ENCODE measurements at places on chromosomes 13 and 19.

GRCh38 chr13:39311619-39312018 is 273.4 kb downstream of the NHLRC3 start:
- DNase-seq = no peak

DNA sequence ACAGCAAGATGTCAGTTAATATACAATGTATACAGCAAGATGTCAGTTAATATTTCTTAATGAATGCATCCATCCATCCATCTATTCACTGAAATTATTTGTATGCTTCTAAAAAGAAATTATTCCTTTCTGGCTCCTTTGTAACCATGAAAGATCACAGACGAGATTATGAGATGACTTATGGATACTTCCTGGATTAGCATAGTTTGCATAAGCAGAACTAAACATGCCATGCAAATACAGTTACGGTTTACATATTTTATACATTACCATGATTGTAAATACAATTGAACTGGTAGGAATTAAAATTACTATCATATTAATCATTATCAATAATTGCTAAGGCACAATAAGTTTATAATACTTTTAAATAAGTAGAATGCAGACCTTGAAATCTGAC is 32.7 kb downstream of the NALCN start:
- no peak for DNase-seq

DNA sequence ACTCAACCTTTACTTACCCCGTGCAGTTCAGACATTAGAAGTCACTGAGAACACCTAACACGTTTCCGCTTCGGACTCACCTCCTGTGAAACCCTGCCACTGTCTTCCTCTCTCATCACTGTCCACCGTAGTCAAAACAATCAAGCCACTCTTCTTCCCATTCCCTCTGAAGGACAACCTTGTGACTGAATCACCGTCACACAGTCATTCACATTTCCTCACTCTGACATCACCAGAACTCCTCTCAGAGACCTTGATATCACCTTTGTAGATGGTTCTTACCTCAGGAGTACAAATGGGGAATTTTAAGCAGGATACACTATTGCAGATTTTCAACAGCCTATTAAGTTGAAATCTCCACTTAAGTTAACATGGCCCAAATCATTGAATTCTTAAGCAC is 1.3 kb upstream of the KBTBD6 start:
- DNase-seq = no peak

GRCh38 chr19:18440415-18440877 is 2.5 kb upstream of the ISYNA1 start:
- no peak for DNase-seq

GRCh38 chr13:44759384-44760360 is 183.5 kb upstream of the TSC22D1 start:
- DNase-seq = no peak

- no peak for DNase-seq
Measured at GRCh38 chr19:18842166-18842565, 10.4 kb downstream of the UPF1 start.

- no peak for DNase-seq
Measured at GRCh38 chr13:43864921-43865320, 14.6 kb downstream of the CCDC122 start.

DNA sequence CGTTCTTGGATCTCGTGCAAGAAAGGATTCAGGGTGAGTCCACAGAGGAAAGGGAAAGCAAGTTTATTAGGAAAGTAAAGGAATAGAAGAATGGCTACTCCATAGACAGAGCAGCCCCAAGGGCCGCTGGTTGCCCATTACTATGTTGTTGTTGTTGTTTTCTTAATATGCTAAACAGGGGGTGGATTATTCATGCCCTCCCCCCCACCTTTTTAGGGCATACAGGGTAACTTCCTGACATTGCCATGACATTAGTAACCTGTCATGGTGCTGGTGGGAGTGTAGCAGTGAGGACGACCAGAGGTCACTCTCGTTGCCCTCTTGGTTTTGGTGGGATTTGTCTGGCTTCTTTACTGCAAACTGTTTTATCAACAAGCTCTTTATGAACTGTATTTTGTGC is 29.1 kb upstream of the PCDH9 start:
- DNase-seq = no peak

DNA sequence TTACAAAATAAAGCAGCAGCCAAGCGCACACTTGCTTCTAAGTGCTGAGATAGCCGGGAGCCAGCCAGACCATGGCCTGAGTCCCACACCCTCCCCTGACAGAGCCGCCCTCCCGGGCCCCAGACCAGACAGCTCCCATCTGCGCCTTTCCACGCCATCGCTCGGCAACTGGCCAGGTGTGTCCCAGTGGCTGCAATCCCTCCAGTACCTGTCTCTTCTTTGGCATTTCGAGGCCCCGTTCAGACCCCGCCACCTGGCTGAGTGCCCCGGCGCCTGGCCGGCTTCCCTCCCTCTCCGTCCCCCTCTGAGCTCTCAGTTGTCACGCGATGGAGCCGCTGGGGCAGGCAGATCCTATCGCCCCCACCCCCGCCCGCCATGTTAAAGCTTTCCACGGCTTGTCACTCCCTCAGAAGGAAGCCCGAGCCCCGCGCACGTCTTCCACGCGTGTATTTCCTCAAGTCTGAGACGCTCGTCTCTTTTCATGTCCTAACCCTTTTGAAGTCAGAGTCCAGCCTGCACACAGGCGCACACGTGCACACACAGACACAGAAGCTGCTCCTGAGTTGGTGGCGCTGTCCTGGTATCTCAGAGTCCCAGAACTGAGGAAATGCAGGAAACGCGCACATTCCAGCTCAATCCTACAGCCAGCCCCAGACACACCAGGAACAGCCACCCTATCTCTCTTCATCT is 7.9 kb downstream of the MLLT1 start:
- no peak for DNase-seq

DNA sequence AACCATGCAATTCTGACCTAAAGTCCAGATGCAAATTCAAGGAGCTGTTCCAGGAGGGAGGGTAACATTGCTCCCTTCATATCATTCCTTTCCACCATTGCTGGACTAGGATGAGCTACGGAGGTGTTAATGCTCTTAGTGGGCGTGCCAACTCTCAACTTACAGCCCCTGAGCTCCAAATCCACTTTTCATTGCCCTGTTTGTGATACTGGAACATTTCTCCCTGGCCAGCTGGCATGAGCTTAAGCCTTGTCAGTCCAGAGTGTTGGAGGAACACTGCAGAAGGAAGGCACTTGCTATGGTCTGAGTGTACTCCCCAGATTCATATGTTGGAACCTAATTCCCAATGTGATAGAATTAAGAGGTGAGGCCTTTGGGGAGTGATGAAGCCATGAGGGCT is 70.4 kb upstream of the FARP1 start:
- no peak for DNase-seq

GRCh38 chr19:16342002-16342715 is 17.5 kb downstream of the KLF2 start:
- DNase-seq = peak; percentile 68

GRCh38 chr13:113612607-113613006 is 28.1 kb downstream of the TFDP1 start:
- no peak for DNase-seq

DNA sequence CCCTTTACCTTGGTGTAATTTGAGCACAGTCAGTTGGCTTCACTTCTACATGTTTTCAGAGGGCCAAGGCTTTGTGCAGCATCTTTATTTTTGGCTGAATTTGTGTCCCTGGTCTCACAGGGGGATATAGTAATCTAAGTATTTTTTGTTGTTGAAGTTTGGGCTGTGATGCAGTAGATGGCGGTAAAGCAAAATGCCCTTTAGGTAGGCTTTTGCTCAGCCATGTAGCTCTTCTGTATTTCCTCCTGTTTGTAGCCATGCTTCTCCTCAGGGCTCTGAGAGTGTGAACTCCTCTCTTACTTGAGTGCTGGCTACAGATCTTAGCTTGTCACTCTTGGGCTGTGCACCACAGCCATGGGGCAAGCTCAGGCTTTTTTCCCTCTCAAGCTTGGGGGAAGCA is 328.6 kb downstream of the SLITRK5 start:
- DNase-seq = no peak

- no peak for DNase-seq
Measured at GRCh38 chr13:114112231-114112825, 20.1 kb downstream of the RASA3 start.

DNA sequence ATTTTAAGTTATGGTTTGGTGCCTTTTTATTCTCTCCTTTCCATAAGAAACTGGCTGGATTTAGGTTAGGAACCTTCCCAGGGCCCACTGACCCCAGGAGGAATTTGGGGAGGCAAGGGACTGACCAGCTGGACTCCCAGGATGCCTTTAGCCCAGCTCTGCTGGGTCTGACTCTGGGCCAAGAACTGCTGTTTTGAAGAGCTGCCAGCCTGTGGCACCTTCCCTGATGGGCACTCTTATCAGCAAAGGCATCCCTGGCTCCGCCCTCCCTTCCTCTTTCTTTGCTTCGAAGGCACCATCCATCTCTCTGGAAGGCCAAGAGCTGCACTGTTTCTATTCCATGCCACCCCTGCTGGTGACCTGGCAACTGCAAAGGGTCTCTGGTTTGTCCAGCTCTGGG is 174.7 kb downstream of the POU4F1 start:
- DNase-seq = no peak

DNA sequence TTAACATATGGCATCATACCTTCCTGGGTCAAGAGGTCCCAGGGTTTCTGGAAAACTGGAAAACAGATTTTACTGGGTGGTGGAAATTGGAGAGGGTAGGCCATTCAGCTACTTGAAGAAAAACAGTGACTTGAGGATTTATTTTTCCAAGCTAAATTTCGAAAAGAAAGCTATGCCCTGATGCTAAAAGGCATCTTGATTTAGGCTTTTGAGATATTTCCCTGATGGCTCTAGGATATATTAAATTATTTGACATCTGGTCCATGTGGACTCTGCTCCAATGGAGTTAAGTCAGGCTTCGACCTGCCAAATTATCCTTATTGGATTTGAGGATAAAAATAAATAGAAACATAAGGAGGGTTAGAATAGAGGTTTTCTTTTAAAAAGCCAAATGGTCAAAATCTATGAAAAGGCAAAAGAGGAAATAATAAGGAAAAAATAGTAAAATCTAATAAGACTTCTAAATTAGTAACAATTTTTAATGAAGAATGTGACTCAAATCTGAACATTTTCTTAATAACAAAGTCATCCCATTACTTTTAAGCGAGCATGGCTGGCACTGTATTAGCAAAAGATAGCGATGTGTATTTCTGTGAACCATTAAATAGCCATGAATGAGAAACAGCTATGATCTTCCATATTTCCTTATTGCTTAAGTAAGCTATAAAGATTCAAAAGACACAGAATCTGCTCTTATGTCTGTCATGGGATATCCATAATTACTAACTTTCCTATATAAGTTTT is 190.0 kb upstream of the MIR17HG start:
- DNase-seq = no peak

DNA sequence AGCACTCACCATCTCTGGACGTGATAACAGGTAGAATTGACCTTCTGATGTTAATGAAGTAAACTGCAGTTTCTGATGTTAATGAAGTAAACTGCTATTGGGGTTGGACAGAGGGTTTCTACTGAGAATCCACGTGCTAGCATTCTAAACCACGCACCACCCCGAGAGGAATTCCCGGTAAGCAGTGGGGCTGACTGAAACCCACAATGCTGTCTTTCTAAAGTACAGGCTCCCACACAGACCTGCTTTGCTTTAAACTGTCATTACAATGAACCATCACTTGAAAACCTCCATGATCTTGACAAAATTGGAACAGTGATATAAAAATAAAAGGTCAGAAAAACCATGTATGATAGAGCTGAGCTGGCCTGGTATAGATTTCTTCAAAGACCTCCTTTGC is 559.0 kb downstream of the FGF9 start:
- no peak for DNase-seq

- DNase-seq = no peak
Measured at GRCh38 chr13:113914333-113915011, 50.6 kb upstream of the GAS6 start.

DNA sequence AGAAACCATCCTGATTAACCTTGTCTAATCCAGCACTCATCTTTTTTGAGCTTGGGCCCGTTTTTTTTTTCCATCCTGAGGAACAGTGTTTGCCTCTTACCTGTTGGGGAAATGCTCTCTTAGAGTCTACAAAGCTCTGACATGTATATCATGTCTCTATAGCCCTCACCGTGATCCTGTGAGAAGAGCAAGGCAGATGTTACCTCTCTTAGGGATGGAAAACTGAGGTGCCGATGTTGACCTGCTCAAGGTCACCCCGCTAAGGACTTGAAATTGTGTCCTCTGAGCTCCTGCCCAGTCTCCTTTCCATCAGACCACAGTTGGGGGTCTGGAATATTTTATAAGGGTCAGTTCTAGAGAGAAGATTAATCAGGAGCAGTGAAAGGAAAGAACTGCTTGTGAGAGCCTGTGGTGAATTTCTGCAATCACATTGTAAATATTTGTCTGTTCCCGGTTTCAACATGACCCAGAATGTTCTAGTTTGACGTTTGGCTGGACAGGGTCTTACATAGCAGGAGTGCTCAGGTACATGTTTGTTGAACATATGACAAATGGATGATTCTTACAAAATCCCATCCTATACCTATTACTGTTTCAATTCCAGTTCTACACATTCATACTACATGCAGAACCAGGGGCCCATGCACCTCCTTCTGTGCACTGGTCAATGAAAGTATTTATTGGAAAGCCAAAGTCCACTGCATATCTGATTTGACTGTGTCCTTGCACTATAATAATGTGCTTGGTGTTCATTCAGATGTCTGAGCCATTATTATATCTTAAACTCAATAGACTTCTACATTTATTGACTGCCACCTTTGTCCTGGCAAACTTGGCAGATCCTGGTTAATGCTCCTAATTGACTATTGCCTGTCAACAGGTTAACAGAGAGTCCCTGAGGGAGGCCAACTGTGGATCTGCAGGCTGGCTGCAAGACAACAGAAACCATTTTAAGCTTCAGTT is 12.1 kb downstream of the SLC25A15 start:
- DNase-seq = no peak

- no peak for DNase-seq
Measured at GRCh38 chr13:113996081-113996911, 22.4 kb upstream of the C13orf46 start.

DNA sequence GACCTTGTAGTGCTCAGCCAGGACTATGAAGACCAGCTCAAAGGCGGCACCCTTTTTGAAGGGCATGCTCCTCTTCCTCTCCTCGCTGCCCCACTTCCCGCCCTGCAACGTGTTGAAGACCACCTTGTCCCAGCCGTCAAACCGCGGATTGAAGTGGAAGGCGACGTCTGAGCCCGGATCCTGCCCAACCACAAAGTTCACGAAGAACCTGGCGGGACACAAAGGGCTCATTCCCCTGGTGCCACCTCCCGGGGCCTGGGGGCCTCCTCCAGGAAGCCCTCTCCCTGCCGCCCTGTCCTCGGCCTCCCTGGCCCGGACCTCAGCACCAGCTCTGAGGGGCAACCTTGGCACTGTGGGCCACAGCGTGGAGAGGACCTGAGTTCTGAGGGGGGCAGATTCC is 4.0 kb downstream of the LGALS4 start:
- DNase-seq = no peak

Data from memory B cell (primary cell).